ENCODE measurements at places on chromosomes 16 and 17.

- no peak for DNase-seq
Observed at GRCh38 chr17:69907132-69907847, 167.7 kb upstream of the KCNJ16 start.

GRCh38 chr17:57002904-57003303 is 25.0 kb downstream of the SCPEP1 start:
- DNase-seq = no peak

DNA sequence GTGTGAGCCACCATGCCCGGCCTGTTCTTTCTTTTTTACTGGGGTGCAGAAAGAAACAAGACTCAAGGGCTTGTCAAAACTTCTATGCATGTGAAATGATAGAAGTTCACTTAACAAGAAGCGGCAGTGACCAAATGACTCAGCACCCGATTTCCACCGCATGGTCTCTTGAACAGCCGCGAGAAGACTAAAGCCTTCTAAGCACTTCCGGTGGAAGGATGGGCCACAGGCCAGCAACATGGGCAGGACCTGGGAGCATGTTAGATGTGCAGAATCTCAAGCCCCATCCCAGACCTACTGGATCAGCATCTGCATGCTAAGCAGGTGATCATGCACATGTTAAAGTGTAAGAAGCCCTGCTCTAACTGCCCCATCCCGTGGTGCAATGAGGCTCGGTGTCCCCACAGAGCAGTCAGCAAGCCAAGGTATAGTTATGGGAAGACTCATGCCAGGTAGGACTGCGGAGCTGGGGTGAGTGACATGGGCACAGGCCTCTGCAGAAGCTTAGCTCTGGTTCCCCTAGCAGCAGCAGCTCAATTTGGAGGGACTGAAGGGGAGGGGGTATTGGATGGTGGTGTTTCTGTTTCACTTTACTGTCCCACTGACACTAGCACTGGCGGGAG is 88.5 kb upstream of the HNF1B start:
- no peak for DNase-seq

DNA sequence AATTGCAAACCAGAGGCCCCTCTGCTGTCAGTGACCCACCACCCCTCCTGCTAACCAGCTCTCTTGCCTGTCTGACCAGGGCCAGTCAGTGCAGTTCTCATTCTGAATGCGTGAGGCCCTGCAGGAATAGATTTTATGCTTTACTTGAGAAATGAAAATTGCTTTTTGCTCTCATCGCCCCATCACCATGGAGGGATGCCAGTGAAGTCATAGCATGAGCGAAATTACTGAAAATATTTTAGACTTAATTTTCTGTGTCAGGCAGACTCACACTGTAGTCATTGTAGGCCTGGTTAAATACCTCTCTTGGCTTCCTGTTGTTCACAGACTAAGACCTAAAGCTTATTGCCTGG is 490.5 kb upstream of the CDH5 start:
- peak; percentile 70 for DNase-seq

DNA sequence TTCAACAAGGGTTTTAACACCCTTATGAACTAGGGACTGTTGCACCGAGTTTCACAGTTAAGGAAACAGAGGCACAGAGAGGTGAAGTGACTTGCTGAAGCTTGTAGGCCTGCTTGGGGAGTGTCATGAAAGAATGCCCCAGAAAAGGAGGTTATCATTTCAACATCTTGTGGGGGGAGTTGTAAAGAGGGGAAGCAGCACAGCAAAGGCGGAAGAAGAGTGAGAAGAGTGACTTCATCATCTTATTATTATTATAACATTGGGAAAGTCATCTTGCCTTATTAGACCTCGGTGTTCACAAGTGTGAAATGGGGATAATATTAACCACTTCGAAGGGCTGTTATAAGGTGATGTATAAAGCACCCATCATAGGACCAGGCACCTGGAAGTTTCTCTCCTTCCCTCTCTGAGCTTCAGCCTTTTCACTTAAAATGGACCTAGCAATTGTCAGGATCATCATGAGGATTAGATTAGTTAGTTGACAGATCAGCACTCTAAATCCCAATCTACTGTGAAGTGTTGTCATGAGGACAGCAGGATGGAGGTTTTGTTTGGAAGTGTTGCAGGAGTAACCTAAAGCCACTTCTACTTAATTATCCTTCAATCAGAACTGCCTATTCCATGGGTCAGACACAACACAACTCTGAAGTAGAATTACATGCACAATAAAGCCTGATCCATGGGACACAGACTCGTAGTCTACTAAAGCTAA is 2.3 kb downstream of the CCL4 start:
- no peak for DNase-seq

GRCh38 chr16:75103994-75104393 is 12.6 kb downstream of the LDHD start:
- DNase-seq = no peak

DNA sequence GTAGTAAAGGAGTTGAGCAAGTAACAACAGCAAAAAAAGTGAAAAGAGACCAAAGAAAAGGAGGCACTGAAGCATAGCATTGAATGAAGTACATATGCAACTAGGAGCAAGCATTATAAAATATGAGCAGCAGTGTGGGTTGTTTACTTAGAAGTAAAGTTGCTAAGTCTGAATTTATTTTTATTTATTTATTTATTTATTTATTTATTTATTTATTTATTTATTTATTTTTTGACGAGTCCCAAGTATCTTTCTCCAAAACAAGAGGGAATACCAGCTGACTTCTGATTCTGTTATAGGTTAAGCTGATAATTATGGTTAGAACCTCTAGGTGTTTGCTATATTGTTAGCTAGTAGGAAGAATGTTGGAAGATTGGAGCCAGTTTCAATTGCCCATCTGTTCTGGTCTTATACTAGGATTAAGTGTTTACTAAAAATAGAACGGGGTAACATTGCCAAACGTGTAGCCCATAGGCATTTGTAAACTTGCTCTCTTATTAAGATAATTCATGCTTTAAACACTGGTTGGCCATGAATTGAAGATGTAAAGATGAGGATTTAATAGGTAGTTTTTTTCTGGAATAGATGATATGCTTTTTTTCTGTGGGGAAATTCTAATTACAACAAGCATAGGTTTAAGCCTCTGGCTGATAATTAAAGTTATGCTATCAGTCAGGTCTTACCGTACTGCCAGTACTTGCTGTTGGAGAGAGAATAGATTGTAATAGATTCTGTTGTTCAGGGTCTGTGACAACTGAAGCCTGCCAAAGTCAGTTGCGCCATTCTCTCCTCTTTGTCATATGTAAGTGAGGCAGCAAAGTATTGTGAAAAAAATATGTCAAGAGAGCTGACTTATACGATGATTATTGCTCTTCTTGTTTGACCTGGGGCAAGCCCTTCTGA is 66.7 kb downstream of the PPM1E start:
- DNase-seq = no peak
